SJCRH30 (cell line): ENCODE measurements at places on chromosomes 1 and 21.

GRCh38 chr1:7632681-7633080 lies 138.4 kb upstream of the VAMP3 start:
- DNase-seq = no peak

- no peak for DNase-seq
Observed at GRCh38 chr1:228898582-228898992, 163.3 kb downstream of the RHOU start.

GRCh38 chr1:221648201-221648600 lies 93.7 kb downstream of the DUSP10 start:
- no peak for DNase-seq

DNA sequence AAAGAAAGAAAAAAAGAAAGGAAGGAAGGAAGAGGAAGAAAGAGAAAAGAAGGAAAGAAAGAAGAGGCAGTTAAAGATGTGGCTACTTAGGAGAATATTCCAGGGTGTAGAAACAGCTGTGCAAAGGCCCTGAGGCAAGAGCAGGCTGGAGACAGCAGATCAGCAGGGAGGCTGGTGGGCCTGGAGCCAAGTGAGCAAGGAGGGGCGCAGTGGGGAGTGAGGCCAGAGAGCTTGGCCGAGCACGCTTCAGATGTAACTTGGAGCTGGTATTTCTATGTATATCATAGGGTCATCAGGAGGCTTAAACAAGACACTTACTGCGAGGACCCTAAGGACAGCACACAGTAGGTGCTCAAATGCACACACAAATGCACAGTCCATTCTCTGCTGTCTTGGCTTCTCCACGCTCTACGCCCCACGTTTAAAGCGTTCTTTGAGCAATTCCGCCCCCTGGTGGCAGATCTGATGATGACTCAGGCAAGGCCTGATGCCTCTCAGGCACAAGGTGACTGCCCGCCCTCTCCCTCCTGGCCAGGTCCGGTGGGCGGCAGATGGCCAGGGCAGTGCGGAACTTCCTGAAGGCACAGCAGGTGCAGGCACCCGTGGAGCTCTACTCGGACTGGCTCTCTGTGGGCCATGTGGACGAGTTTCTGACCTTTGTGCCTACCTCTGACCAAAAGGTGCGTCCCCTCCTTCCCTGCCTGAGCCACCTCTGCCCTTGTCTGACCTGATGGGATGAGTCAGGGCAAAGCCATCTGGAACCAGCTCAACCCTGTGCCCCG lies 11.9 kb upstream of the PADI3 start:
- peak; percentile 96 for DNase-seq

DNA sequence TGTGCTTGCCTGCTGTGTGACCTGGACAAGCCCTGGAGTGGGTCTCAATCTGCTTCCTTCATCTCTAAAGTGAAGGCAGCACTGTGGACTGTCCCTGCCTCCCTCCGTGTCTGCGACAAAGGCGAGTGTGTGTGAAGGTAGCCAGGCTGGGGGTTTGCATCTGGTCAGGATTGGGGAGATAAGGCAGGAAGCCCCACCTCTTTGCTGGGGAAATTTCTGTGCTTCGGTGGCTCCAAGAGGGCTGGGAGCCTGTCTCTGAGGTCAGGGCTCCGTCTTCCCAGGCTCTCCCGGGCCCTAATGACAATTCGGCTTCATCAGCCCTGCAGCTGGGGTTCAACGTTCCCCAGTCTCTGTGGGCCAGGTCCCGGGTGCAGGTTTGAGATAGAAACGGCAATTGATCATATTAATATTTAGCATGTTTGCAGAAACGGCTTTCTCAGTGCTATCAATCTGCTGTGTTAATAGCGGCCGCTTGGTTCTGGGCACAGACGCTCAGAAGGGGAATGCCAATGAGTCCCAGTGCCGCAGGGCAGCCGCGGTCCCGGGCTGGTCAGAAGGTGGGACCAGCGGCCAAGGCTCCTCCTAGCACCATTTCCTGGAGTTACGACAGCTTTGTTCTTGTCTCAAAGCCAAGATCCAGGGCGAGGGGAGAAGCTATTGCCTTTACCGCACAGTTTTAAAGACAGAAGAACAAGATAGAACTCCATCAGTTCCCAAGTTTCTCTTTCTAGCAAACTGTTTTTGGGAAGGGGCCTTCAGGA lies 105.7 kb downstream of the PRDM16 start:
- DNase-seq = no peak

- DNase-seq = peak; percentile 89
Observed at GRCh38 chr1:7334475-7335035, 436.5 kb upstream of the VAMP3 start.

DNA sequence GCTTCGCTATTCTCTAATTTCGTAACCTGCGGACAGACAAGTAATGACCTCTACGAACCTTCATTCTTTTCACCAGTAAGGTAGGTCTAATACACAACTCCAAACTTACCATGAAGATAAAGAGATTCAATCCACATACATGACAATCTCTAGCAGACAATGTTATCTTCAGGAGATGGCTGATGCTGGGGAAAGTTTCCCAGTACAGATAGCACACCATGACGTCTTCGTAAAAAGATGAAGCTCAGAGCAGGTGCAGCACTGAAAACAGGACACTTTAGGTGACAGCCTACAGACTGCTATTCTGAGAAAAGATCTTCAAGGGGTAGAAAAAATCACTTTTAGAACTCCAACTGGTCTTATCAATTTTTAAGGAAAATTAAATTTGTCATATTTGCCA lies 41.3 kb downstream of the ZNF281 start:
- no peak for DNase-seq

DNA sequence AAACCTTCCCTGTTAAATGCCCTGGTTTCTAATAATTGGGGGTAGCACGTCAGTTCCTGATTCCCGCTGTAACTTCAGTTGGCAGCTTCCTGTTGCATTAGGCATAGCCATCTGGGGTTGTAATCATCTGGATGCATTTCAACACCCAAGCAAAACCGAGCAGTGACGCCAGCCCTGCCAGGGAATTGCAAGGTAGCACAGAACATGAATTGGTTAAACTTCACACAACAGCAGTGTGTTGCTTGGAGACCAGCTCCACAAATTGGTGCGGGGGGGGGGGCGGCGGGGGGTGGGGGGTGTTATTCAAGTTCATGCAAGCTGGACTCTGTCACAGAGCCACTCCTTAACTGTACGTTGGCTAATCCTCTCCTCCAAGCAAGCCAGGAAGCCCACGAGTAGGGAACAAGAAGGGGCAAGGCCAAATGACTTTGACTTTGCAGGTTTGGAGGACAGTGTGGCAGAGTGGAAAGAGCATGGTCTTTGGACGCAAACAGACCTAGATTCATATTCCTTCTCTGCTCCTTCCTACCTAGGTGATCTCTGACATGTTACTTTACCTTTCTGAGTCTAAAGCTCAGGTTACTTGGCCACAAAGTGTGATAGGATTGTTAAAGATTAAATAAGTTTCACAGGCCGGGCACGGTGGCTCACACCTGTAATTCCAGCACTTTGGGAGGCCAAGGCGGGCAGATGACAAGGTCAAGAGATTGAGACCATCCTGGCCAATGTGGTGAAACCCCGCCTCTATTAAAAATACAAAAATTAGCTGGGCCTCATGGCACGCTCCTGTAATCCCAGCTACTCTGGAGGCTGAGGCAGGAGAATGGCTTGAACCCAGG lies 4.7 kb downstream of the LAX1 start:
- no peak for DNase-seq

- DNase-seq = no peak
Observed at GRCh38 chr1:240539769-240540414, 72.1 kb downstream of the GREM2 start.

DNA sequence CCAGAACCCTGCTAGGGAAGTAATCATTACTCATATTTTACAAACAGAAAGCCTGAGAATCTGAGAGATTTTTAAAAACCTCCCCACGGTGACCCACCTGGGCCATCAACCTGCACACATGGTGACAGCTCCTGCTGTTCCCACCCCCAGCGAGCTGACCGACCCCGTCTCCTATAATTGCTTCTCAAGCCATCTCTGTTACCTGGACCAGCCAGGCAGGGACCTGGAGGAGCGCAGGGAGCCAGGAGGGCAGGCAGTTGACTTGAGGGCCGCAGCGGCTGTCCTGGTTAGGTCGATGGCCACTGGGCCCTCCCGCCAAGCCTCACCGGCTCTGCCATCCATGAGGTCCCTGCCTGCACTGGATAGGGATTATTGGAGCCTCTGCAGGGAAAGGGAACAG lies 7.7 kb downstream of the TFF2 start:
- no peak for DNase-seq

DNA sequence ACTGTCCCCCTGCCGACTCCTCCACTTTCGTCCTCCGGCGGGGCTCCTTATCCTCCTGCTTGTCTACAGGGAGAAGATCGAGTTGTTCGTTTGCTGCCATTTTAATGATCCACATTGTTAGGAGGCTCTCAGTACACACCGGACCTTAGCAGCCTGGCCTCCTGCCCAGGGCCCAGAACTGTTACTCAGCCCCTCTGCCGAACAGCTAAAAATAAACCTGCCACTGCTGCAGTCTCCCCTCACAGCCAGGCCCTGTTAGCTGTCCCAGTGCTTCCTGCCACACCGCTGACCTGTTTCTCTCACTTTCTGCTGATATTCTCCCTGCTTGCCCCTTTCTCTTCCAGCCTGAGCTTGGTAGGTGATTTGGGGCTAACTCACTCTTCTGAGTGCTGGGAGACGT lies 8.3 kb downstream of the MAPKAPK2 start:
- DNase-seq = no peak

- DNase-seq = no peak
Observed at GRCh38 chr1:204443871-204444581, 32.4 kb upstream of the PPP1R15B start.
